ENCODE measurements at places on chromosomes 6 and 20.

DNA sequence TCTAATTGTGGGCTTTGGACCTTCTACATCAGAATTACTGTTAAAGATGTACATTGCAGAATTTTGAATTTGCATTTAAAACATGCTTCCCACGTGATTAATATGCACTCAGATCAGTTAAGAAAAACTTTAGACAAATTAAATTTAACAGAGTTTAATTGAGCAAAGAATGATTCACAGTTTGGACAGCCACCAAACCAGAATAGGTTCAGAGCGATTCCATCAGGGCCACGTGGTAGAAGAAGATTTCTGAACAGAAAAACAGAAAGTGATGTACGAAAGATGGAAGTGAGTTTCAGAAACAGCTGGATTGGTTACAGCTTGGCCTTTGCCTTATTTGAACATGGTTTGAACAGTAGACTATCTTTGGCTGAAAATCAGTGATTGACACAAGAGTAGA is 704.2 kb upstream of the MAP3K7 start:
- no peak overlapping the region for H3K27ac ChIP-seq
- H3K27me3 ChIP-seq, result peaks cover 5% of the 10 kb centered on the region
- no peak for DNase-seq
- H3K4me1 ChIP-seq, result no peaks in the 10 kb centered on the region
- no peaks in the 10 kb centered on the region for H3K36me3 ChIP-seq

DNA sequence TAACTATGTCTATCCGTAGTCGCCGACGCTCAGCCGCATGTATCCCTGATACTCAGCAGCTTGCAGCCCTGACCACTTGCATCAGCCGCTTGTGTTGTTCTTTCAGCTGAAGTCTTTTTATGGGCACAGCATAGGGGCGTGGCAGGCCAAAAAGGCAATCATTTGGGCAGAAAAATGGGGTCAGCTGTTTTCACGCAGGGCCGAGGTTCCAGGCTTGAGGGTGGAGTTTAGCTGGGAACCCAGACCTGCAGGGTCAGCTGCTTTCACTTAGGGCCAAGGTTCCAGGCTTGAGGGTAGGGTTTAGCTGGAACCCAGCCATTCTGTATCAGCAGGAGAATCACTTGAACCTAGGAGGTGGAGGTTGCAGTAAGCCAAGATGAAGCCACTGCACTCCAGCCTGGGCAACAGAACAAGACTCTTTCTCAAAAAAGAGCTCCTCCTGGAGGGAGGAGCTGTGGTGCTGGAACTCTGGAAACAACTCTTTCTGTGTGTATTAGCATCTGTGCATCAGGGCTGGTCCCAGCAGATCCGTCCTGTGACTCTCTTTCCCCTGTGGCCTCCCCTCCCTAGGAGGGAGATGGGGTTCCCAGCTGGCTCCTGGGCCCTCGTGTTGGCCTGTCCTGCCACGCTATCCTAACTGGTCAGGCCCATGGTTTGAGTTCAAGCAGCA is 56.9 kb upstream of the PRND start:
- peaks cover 25% of the 10 kb centered on the region for H3K4me1 ChIP-seq
- no peaks in the 10 kb centered on the region for H3K36me3 ChIP-seq
- H3K27me3 ChIP-seq, result no peaks in the 10 kb centered on the region
- H3K4me3 ChIP-seq, result no peak overlapping the region
- DNase-seq, result no peak
- peak overlapping the region; percentile 63 for H3K27ac ChIP-seq

DNA sequence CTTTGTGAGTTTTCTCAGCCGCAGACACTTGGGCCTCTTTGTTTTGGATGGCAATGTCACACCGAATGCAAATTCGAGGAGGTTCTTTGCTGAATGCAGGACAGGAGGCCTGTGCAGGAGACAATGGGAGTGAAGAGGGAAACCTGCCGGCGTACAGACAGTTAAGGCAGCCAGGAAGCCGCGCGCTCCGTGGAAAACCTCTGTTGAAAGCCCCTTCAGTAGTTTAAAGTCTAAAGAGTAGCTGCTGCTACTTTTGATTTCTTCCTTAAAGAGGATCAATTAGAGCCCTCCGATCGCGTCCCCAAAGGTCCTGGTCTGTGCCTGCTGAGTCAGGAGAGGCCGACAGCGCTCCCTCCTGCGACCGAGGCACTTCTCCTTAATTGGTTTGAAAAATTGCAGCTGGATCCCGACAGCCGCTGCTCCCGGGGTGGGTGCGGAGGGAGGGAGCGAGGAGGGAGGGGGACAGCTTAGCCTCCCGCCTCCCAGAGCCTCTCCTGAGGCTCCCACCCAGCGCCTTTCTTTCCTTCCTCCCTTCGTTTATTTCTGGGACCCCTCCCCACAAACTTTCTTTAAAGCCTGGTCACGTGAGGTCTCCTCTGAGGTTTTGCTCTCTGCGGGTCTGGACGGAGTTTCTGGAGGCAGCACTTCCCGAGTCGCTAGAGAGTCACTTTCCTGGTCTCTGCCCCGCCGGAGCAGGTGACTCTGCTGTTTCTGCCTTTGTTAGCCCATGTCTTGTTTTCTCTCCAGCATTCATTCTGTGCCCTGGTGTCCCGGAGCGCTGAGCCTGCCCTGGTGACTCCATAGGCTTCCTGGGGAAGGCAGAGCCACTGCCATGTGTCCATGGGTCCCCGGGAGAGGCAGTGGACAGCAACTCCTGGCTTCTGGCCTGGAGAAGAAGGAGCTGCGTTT is 22.3 kb upstream of the RPP40 start:
- peak overlapping the region; percentile 38 for H3K27ac ChIP-seq
- no peaks in the 10 kb centered on the region for H3K36me3 ChIP-seq
- peaks cover 20% of the 10 kb centered on the region for H3K4me1 ChIP-seq
- H3K27me3 ChIP-seq, result peaks cover 8% of the 10 kb centered on the region
- no peak for DNase-seq

- H3K27ac ChIP-seq, result no peak overlapping the region
- no peaks in the 10 kb centered on the region for H3K4me1 ChIP-seq
- H3K4me3 ChIP-seq, result no peak overlapping the region
- H3K36me3 ChIP-seq, result no peaks in the 10 kb centered on the region
- H3K27me3 ChIP-seq, result no peaks in the 10 kb centered on the region
Measured at GRCh38 chr6:22878324-22878701, 308.9 kb downstream of the HDGFL1 start.

- peaks cover 7% of the 10 kb centered on the region for H3K4me1 ChIP-seq
- DNase-seq, result no peak
- H3K36me3 ChIP-seq, result peaks cover 10% of the 10 kb centered on the region
- no peak overlapping the region for H3K4me3 ChIP-seq
Measured at GRCh38 chr6:159151266-159151855, 17.8 kb upstream of the FNDC1 start.

DNA sequence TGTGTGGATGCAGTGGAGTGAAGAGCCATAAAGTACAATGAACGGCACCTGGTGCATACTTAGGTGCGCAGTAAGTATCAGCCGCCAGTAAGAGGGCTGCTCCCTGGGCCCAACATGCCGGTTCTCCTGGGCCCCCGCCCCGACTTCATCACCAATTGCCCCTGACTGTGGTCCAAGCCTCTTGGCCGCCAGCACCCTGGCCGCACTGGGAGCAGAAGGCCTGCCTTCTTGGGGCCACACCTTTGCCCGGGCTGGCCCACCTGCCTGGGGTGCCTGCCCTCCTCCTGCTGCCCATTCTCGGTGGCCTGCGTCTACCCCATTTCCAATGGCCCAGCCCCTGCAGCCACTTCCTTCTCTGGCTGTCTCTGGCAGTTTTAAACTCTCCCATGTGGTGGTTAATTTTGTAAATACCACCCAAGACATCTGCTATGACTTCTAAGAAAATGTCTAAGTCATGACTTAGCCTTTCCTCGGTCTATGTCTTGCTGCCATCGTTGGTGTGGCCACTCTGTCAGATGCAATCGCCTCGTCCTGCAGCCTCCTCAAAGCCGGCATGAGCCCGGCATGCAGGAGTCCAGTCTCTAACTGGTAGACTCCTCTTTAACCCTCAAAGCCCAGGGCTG is 36.8 kb downstream of the PMEPA1 start:
- H3K4me1 ChIP-seq, result peaks cover 49% of the 10 kb centered on the region
- no peaks in the 10 kb centered on the region for H3K36me3 ChIP-seq
- H3K27ac ChIP-seq, result no peak overlapping the region
- H3K27me3 ChIP-seq, result peaks cover 3% of the 10 kb centered on the region

- peaks cover 8% of the 10 kb centered on the region for H3K27me3 ChIP-seq
- H3K4me1 ChIP-seq, result no peaks in the 10 kb centered on the region
- no peak for DNase-seq
- no peaks in the 10 kb centered on the region for H3K36me3 ChIP-seq
- no peak overlapping the region for H3K27ac ChIP-seq
Measured at GRCh38 chr20:24609757-24610156, 140.3 kb downstream of the SYNDIG1 start.

DNA sequence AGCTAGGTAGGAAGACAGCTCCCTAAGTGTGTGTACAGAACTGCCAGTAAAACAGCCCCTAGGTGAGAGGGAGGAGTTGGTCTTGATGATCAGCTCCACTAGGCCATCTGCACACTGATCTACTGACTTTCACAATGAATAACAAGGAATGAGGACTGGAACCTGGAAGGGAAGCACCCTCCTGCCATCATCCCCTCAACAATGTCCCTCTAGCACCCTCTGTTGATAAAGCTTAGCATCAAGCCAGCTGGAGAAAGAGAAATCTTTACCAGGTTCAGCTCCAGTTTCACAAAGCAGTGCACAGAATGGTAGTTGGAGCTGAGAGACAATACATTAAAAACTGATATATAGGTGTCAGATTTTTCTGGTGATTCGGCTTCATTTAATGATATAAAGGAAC is 57.2 kb upstream of the IRAK1BP1 start:
- H3K4me3 ChIP-seq, result no peak overlapping the region
- peaks cover 14% of the 10 kb centered on the region for H3K36me3 ChIP-seq
- H3K27me3 ChIP-seq, result peaks cover 12% of the 10 kb centered on the region

DNA sequence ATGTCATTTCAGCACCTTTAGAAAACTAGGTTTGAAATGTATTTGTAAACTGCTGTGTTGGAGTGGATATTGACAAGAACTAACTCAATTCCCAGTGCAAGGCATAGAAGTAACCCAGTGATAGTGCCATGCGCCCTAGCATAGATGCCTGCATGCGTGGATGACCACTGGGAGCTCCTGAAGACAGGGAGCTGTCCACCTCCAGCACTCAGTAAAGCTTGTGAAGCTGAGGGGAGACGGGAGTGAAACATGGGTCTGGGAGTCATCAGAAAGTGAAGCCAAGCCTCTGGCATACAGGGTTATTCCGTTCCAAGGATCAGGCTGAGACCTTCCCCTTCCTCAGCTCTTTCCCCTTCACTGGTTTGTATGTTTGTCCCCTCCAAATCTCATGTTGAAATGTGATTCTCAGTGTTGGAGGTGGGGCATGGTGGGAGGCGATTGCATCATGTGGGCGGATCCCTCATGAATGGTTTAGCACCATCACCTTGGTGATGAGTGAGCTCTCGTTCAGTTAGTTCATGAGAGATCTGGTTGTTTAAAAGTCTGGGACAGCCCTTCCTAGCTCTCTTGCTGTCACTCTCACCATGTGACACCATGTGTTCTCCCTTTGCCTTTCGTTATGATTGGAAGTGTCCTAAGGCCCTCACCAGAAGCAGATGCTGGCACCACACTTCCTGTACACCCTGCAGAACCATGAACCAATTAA is 146.5 kb upstream of the FERMT1 start:
- H3K27ac ChIP-seq, result no peak overlapping the region
- DNase-seq, result no peak
- H3K4me3 ChIP-seq, result no peak overlapping the region
- no peaks in the 10 kb centered on the region for H3K36me3 ChIP-seq

GRCh38 chr6:45057711-45058110 is 270.4 kb upstream of the RUNX2 start:
- H3K4me3 ChIP-seq, result no peak overlapping the region
- H3K27me3 ChIP-seq, result no peaks in the 10 kb centered on the region
- peaks cover 9% of the 10 kb centered on the region for H3K36me3 ChIP-seq
- DNase-seq, result no peak

DNA sequence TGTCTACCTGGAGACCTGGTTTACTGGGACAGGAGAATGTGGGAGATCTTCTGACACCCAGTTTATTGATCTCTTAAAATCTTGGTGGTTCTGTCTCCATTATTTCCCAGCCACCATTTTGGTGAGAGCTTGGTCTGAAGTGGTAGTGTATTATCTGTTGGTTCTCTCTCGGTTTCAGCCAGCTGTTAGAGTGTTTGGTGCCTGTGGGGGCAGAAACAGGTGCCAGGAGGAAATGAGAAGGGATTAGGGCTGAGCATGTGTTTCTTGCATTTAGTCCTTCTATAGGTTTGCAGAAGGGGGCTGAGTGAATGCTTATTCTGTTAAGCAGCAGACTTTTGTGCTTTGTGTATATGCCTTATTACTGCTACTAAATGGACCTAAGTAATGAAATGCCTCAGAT is 9.6 kb downstream of the JARID2 start:
- H3K4me1 ChIP-seq, result peaks cover 100% of the 10 kb centered on the region
- peak overlapping the region; percentile 72 for H3K27ac ChIP-seq
- H3K36me3 ChIP-seq, result peaks cover 15% of the 10 kb centered on the region
- no peak for DNase-seq

DNA sequence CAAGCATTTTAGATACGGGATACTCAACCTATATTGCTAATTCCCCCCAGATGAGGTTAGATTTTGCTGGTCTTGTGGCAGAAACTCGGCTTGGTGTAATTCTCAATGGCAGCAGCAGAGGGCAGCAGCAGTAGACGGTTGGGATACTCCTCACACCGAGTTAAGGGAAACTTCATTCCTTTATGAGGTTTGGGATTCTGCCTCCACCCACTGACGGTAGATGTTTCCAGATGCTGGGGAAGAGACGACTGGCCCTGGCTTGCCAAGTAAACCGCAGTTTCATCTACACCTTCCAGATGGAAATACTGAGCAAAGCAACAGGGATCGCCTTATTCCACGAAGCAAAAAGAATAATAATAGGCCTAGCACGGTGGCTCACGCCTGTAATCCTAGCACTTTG is 8.2 kb upstream of the TBC1D7 start:
- H3K36me3 ChIP-seq, result no peaks in the 10 kb centered on the region
- peaks cover 27% of the 10 kb centered on the region for H3K4me1 ChIP-seq
- H3K4me3 ChIP-seq, result no peak overlapping the region
- no peaks in the 10 kb centered on the region for H3K27me3 ChIP-seq
- H3K27ac ChIP-seq, result peak overlapping the region; percentile 28
